ENCODE measurements at places on chromosomes 7 and 10. TPM values are rescaled to one million over a fixed set of nuclear protein-coding genes. Genes with fewer than 3 reads are reported as not detected.

Gene CNNM2
- 2.3 TPM for total RNA-seq

Gene ZNF736
- 2.7 TPM for total RNA-seq

Gene GRID2IP
- not detected for total RNA-seq

Gene KEL
- total RNA-seq, result not detected

Gene KCND2
- 0.05 TPM for total RNA-seq

Gene TES
- 93.7 TPM for total RNA-seq

Gene CDC14C
- total RNA-seq, result not detected

Gene NEUROD6
- not detected for total RNA-seq

Gene FAM237B
- not detected for total RNA-seq

Gene TMEM213
- not detected for total RNA-seq

Gene AMPH
- 0.07 TPM for total RNA-seq

Gene HABP2
- total RNA-seq, result not detected

Gene CABCOCO1
- total RNA-seq, result 0.53 TPM

Gene NPTX2
- total RNA-seq, result 0.60 TPM

Gene ZNF117
- 5.0 TPM for total RNA-seq

Gene OR2A42
- total RNA-seq, result not detected

Gene FLNC
- total RNA-seq, result 210 TPM

Gene GIMAP1
- 9.4 TPM for total RNA-seq

Gene RTKN2
- total RNA-seq, result 0.27 TPM

Gene MGMT
- total RNA-seq, result 20.4 TPM

Gene TSPAN33
- 0.13 TPM for total RNA-seq

Gene COL1A2
- 6.7 TPM for total RNA-seq

Gene CRHR2
- not detected for total RNA-seq

Gene DDIT4
- total RNA-seq, result 42.5 TPM

Gene PHYHIPL
- not detected for total RNA-seq

Gene PPP1R3C
- not detected for total RNA-seq

Gene NUTM2E
- 0.05 TPM for total RNA-seq

Gene PTPRN2
- 12.1 TPM for total RNA-seq

Gene PCDH15
- total RNA-seq, result not detected
